ENCODE measurements at places on chromosomes 6 and 20.

DNA sequence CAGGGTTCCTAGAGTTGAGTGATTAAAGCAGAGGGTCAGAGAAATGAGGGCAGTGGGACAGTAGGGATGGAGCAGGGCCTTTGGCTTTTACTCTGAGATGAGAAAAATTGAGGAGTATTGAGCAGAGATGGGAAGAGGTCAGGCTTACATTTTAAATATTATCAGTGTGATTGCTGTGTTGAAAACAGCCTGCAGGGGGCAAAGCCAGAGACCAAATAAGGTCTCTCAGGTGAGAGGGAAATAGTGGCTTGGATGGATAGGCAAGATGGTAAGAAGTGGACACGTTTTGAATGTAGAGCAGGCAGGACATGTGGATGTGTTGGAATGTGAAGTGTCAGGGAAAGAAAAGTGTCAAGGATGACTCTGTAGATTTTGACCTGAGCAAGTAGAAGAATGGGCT, 105.0 kb upstream of the MAP3K7 start:
- DNase-seq = no peak

DNA sequence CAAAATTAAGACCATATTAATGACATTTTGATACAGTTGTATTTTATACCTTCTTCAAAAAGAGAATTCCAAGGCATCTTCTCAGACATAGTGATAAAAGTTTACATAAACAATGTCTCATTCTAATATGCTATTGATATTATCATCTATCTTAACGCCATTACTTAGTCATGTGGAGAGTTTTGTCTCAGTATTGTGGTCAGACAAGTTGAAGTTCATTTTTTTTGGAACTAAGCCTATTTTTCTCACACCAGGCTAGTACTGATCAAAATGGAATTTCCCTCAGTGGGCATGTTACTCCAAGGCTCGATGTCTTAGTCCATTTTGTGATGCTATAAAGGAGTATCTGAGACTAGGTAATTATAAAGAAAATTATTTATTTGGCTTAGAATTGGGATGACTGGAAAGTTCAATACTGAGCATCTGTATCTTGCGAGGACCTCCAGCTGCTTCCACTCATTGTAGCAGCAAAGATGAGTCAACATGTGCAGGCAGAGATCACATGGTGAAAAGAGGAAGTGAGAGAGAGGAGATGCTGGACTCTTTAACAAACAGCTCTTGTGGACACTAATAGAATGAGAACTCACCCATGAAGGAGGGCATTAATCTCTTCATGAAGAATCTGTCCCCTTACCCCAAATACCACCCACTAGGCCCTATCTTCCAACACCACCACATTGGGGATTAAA, 825.5 kb upstream of the MANEA start:
- DNase-seq = no peak

GRCh38 chr6:40244699-40245098, 310.4 kb upstream of the MOCS1 start:
- no peak for DNase-seq

GRCh38 chr6:127348028-127348661, 4.7 kb upstream of the ECHDC1 start:
- DNase-seq = no peak

GRCh38 chr6:158408552-158409130, 96.4 kb downstream of the TULP4 start:
- DNase-seq = no peak

DNA sequence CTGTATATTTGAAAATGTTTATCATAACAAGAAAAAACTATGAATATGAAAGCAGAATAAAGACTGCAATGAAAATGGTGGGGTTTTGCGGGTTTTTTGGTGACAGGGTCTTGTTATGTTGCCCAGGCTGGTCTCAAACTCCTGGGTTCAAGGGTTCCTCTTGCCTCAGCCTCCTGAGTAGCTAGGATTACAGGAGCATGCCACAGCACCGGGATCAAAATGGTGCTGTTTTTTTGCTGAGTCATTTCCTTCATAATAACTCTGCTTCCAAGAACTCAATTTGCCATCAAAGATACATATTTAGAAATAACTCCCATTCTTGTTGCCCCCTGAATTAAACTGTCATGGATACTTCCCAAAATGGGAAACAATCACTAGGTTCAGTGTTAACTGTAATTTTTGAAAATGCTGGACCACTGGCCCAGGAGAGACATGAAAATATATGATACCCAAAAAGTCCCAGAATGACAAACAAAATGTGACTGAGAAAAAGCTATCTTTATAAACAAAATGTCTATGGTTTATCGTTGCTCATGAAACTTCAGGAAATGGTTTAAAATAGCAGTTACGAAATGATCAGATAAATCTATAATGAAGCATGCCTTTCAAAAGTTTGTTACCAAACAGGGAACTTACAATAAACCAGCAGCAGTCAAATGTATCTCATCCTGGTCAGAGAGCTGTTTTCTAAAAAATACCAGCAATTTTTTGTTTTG, 32.2 kb downstream of the ILRUN start:
- DNase-seq = no peak

GRCh38 chr6:134508862-134509498, 191.1 kb upstream of the SGK1 start:
- no peak for DNase-seq

- DNase-seq = no peak
Measured at GRCh38 chr6:79263359-79263758, 28.9 kb upstream of the HMGN3 start.

- no peak for DNase-seq
Measured at GRCh38 chr20:24277196-24277595, 192.2 kb upstream of the SYNDIG1 start.

- DNase-seq = no peak
Measured at GRCh38 chr20:1528811-1529210, 28.7 kb downstream of the SIRPD start.

GRCh38 chr6:13872681-13873080, 52.1 kb upstream of the RNF182 start:
- DNase-seq = no peak

DNA sequence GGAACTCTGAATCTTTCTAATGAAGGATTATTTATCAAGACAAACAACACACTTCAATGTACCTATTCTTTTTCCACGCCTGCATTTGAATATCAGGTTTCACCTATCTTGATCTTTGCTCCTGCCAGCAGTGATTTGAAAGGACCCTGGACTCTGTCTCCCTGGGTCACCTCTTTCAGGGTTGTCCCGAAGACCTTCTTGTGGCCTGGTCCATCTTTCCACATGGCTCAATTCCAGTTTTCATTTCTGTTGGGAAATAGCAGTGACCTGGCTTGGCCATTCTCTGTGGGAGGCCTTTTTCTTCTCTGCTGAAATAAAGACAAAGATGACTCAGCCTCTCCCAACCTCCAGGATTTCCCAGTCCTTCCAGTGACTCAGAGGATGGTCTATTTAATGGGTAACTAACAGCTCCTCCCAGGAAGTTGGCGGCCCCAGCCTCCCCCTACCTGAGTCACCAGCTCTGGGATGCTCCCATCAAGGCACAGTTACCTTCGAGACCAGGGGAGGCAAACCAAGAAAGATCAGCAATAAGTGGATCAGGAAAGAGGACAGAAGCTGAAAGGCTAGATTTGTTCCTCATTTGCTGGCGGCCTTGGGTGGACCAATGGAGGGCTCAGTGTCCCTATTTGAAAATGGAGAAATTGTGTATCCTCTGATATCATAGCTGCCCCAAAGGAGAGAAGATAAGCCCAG, 120.2 kb upstream of the RNF24 start:
- no peak for DNase-seq

DNA sequence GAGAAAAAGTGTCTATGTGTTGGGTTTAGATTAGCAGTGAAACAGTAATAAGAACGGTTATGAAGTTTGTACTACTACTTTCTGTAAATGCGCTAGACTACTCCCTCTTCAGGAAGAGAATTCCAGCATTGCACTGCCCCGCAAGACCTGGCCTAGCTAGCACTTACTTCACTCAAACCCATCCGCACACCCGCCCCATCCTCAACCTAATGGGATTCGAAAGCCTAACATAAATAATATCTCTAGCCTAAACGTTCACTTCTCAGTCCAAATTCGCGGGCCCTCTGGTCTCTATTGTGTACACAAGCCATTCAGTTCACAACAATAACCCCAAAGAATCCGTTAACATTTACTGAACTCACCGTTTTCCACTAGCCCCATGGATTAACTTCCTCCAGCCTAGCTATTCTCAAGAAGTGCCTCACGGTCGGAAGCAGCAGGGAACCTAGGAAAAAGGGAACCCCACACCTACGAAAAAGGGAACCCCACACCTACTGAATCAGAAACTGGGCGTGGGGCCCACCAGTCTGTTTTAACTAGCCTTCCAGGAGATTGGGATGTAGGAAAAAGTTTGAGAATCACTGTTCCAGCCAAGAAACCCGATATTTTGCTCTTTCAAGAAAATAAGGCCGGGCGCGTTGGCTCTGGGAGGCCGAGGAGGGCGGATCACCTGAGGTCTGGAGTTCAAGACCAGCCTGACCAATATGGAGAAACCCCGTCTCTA, 45.4 kb upstream of the BTN3A2 start:
- no peak for DNase-seq

GRCh38 chr6:156887623-156888269, 110.6 kb downstream of the ARID1B start:
- DNase-seq = no peak

DNA sequence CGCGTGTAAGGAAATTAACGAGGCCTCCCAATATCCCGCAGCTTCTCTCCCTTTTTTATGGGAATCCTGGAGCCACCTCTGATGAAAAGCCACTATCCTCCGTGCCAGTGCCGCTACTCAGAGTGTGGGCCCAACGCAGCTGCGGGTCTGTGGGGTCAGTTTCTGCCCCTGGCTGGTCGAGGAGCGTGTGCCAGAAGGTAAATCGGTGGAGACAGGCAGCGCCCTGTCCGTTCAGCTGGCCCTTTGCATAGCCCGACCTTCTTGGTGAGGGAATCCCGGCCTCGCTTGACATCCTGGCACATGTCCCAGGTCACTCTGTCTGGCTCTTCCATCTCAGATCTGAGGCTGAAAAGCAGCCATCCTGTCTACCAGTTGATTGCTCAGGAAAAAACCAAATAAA, 4.6 kb downstream of the THBS2 start:
- DNase-seq = no peak

DNA sequence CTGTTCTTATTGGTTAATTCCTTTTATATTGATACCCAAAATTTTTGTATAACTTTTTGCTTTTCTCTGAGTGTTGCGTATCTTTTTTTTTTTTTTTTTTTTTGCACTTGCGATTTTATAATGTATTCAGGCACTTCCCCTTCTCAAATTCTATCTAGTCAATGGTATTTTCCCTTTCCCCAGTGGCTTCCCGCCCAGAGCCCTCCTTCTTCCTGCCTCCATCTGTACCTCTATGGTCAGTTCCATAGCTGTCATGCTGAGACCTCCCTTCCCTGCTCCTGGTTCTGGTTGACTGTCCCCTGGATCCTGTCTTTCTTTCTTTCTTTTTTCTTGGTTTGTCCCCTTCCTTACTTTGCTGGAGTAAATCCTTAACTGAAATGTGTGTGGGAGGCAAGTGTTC, 94.7 kb downstream of the RNF144B start:
- no peak for DNase-seq

GRCh38 chr20:13113731-13114130, 105.0 kb downstream of the SPTLC3 start:
- no peak for DNase-seq

DNA sequence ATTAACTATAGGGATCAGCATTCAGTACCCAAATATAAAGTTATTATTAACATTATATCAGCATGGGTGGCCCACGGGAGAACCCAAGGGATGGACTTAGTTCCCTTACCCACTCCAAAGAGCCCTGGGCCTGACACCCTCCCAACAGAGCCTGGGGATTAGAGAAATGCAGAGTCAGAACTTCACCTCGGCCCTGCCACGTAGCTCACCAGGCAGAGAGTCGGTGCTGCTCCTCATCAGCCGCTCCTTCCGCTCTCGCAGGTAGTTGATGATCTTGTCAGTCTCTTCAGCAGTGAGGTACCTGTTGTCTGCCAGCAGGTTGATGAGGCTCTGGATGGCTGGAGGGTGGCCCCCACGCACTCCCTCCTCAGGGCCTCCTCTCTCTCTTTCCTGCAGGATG, 26.6 kb downstream of the NCOA5 start:
- DNase-seq = no peak

- DNase-seq = no peak
Measured at GRCh38 chr20:62955519-62956386, 3.2 kb downstream of the SLC17A9 start.

GRCh38 chr6:20929283-20929682, 395.0 kb downstream of the CDKAL1 start:
- DNase-seq = no peak

DNA sequence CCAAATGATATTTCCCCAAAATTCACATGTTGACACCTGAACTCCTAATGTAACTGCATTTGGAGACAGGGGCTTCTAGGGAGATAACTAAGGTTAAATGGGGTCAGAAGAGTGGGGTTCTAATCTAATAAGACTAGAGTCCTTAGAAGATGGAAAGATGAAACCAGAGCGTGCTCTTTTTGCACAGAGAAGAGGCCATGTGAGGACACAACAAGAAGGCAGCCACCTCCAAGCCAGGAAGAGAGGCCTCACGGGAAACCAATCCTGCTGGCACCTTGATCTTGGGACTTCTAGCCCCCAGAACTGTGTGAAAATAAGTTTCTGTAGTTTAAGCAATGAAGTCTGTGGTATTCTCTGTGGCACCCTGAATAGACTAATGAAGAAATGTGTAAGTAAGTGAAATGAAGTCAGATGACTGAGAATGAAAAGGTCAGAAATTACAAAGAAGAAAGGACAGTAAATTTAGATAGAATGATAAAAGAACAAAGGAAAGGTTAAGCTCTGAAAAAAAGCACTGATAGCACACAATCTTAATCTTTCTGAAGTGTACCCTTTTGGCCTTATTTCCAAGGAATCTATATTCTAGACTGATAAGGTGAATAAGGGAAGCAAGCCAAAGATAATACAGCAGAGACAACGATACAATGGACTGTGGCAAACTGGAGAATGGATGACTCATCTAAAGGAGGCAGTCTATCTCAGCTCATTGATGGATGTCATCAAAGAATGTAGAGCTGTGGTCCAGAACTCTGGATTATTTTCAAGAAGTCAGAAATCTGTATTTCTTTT, 110.4 kb downstream of the MYB start:
- no peak for DNase-seq

DNA sequence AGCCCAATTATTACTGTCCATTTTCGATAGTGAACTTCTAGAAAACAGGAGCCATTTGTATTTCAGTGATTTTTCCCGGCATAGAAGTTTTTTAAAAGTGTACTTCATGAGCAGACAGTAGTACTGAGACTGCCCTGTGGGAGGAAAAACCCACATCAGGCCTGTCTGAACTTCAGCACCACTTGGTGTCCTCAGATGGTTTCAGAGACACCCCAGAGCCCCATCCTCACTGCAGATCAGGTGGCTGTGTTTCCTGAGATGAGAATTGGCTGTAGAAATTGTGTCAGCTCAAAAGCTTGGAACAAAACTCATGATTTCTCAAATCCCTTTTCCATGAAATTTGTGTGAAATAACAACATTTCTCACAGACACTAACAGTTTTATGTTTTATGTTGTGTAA, 110.0 kb upstream of the RIN2 start:
- DNase-seq = no peak

GRCh38 chr20:32534661-32535240, 50.4 kb downstream of the NOL4L start:
- DNase-seq = peak; percentile 48

GRCh38 chr20:49579874-49580812, 12.2 kb upstream of the PTGIS start:
- DNase-seq = no peak

GRCh38 chr6:160739955-160740354, 37.9 kb downstream of the PLG start:
- DNase-seq = no peak
